RCC 7860 (cell line): ENCODE measurements at places on chromosomes 6 and 20.
A peak's percentile ranks its signal among the peaks of the same experiment; 100 is the strongest.

GRCh38 chr6:161232467-161232866 lies 41.4 kb downstream of the AGPAT4 start:
- DNase-seq, result no peak

GRCh38 chr20:58344741-58345140 lies 35.2 kb downstream of the RAB22A start:
- DNase-seq, result no peak

DNA sequence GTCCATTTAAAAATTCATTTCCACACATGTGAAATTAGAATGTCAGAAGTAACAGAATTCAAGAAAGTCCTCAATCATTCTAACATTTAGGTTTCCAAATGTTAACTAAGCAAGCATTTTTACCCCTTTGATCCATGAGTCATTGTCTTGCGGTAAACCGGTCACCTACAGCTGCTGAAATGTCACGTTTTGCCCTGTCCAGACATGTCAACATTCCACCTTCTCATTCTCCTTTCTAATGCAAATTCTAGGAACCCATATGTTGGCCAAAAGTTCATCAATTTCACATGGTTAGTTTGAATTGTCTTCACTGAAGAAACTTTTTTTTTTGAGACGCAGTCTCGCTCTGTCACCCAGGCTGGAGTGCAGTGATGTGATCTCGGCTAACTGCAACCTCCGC lies 117.2 kb downstream of the IPCEF1 start:
- DNase-seq, result no peak

GRCh38 chr6:88044530-88044929 lies 3.1 kb upstream of the SPACA1 start:
- no peak for DNase-seq

GRCh38 chr6:39573541-39573940 lies 151.7 kb downstream of the KIF6 start:
- no peak for DNase-seq

DNA sequence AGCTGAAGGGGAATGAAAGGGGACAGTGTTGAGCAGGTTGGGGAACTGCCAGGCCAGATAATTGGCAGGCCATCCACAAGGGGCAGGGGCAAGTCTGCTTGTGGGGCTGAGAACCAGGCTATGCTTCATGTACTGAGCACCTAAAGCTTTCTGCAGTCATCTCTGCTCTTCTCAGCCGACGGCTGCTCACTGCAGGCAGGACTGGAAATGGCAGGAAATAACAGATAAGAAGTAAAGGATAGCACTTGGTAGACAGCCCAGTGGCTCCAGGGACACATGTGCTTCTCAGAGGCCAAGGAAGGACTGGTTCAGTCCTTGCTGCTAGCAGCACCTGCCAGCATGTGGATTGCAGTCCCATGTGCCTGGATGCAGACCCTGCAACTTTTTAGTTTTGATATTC lies 89.8 kb downstream of the CD164 start:
- DNase-seq, result no peak

GRCh38 chr20:24437196-24438082 lies 32.0 kb upstream of the SYNDIG1 start:
- no peak for DNase-seq

- no peak for DNase-seq
Measured at GRCh38 chr6:97294451-97294850, 11.4 kb upstream of the MMS22L start.

GRCh38 chr6:115415378-115415777 lies 645.3 kb downstream of the FRK start:
- DNase-seq, result no peak

- DNase-seq, result no peak
Measured at GRCh38 chr6:88499436-88499835, 333.3 kb upstream of the CNR1 start.

DNA sequence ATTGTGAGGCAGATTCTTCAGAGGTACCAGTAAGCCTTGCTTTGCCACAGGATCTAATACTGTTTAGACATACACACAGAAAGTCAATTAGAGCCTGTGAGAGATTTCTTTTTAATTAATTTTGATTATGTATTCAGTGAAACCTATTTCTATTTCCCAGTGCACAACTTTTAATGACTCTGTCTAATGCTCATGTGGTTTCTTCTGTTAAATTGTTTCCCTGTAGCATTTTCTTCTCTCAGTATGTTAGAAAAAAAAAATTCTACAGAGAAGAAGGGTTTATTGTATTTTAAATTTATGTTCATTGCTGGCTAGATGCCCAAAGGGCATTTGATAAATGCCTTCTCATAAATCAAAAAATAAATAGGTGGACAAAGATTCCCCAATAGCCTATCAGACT lies 293.7 kb downstream of the C6orf118 start:
- no peak for DNase-seq

DNA sequence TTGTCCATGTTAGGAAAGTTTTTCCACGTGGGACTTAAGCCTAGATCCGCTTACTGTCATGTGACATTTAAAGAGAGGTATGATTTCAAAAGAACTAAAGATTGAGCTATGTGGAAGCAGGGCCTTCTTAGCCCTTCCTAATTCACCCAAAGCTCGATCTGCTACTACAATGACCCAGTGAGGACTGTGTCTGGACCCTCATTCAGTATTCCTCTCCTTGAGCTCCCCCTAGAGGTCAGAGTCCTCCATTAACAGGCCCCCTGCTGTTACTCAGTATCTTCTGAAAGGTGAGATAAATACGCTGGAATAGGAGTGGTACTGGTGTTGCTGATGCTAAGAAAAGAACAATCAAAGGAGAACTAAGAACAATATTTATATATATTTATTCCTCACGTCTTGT lies 414.0 kb downstream of the GJA1 start:
- peak; percentile 36 for DNase-seq

- DNase-seq, result no peak
Measured at GRCh38 chr6:7136859-7137334, 29.1 kb downstream of the RREB1 start.
